NCI-H446 treated with DMSO at 0.1 percent for 48 hours (cell line): ENCODE measurements at places on chromosomes 12 and 14.

GRCh38 chr12:50611021-50611744 is 106.4 kb downstream of the DIP2B start:
- DNase-seq, result no peak

GRCh38 chr12:132458846-132459641 is 30.9 kb upstream of the FBRSL1 start:
- DNase-seq, result no peak

DNA sequence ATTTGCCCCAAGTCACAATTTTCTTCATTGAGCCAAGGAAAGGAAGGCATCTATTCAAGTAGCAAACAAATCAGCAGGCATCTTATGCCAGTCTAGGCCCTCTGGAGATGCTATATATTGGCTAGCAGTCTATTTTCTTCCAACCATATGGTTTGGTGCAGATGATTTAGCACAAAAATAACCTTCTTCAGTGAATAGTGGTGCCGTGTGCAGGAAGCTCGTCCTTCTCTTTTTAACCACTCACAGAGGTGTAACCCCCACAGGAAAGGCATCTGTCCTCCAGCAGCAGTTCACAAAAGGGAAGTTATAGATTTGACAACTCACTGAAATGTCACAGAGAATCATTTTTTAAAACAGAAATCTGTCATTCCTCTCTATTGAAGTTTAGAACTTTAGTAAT is 445.7 kb upstream of the SYT1 start:
- DNase-seq, result peak; percentile 29

DNA sequence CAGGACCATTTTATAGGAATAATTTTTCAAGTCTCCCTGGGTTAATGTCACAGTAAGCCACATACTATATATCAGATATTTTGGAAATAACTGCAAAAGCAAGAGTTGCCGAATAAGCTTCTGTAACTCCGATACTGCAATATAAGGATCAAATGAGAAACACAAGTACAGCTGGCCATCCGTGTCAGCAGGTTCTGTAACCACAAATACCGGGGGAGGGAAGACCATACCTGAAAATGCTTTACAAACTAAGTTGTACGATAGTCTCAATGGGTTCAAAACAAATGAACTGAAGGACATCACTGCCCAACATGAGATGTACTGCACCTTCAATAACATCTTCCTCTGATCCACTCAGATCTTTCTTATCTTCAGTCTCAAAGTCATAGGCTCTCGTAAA is 1.8 kb downstream of the SYCP3 start:
- no peak for DNase-seq

- DNase-seq, result no peak
Observed at GRCh38 chr12:66674495-66675122, 4.3 kb downstream of the GRIP1 start.
